ENCODE measurements at places on chromosomes 5 and 9.

- no peak for DNase-seq
Measured at GRCh38 chr9:35548571-35548970, 56.5 kb upstream of the TESK1 start.

GRCh38 chr5:102801371-102801770 is 46.3 kb downstream of the PAM start:
- DNase-seq: peak; percentile 71

GRCh38 chr9:12854221-12854620 is 79.4 kb downstream of the LURAP1L start:
- no peak for DNase-seq

GRCh38 chr5:88269222-88269771 is 652 bp upstream of the TMEM161B start:
- DNase-seq: peak; percentile 70

DNA sequence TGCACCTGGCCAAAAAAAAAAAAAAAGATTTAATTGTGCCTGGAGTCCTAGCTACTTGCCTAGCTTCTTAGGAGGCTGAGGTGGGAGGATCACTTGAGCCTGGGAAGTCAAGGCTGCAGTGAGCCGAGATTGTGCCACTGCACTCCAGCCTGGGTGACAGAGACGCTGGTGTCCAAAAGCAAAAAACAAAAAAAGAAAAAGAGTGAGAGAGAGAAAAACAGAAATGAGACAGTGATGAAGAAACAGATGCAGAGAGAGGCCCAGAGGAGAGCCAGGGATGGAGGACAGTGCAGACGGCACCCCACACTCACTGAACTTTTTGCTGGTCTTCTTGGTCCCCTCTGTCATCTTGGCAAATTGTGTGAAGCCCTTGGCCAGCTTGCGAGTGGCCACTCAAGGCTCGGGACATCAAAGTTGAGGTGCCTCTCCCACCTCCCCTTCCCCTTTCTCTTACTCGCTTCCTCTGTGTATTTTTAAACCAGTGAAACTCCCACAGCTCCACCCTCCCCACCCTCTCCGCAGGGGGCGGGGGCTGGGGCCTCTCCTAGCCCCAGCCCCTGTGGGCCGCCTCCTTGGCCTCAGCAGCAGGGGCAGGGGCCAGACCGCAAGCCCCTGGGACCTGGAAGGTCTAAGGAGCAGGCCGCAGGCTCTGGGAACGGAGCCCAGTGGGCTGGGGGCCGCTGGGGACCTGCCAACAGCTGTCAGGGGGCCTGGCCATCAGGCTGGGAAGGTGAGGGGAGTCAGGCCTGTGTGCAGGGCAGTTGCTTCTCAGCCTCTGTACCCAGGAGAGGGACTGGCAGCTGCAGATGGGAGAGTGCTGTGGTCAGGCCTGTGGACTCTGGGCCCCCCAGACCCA is at the start of gene SH2D3C:
SH2D3C (minus strand) TSS at position 387 of the 856 bp plus-strand sequence; CDS start at position 348, 39 bp downstream.
- DNase-seq: no peak

DNA sequence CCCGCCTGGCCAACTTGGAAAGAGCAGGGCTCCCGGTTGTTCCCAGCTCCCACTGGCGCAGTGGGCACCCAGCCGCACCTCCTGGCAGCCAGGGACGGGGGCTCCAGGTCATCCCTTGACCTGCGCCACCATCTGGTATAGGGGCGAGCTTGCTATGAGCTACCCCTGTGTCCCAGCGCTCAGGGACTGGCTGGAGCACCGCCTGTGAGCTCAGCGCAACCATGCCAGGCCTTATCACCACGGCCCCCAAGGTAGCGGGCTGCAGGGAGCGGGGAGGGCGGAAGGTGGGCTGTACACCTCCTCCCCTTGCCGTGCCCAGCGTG is 15.4 kb upstream of the RASA1 start:
- DNase-seq: no peak

DNA sequence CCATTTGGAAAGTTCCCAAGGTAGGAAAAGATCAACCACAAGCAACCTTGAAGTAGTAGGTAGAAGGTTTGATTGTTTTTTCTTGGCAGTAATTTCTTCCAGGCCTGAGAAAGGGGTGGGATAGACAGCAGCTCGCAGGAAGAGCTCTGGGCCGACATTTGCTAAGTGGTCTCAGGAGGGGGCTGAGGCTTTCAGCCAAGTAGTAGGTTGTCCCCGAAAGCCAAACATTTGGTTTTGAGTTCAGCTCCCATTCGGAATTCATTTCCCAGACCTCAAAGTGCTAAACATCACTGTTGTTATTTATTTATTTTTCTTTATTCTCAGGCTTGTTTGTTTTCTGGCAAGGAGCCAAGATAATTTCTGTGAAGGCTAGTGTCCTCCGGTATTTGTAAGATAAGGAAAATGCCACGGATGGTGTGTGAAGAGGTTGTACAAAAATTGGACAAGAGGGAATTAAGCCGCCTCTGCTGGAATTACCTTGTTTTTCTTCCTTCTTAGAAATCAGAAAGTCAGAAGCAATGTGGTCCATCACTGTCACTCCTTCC is 112.1 kb downstream of the KIF4B start:
- peak; percentile 33 for DNase-seq

DNA sequence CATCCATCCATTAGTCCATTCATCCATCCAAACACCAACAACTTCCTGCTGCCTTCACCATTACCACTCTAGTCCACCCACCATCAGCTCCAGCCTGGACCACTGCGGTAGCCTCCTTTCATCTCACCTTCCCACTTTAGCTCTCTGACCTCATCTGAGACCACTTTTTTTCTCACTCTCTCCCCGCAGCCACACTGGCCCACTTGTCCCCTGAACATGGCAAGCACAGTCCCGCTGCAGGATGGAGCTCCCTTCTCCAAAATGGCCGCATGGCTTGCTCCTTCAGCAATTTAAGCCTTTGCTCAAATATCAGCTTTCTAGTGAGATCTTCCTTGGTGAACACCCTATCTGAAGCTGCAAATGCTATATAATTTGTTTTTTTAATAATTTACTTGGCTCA is 11.1 kb downstream of the CSF1R start:
- no peak for DNase-seq

- DNase-seq: no peak
Measured at GRCh38 chr5:35988529-35988928, 2.7 kb downstream of the UGT3A1 start.

- DNase-seq: no peak
Measured at GRCh38 chr5:177089825-177090641, 3.3 kb downstream of the FGFR4 start.

DNA sequence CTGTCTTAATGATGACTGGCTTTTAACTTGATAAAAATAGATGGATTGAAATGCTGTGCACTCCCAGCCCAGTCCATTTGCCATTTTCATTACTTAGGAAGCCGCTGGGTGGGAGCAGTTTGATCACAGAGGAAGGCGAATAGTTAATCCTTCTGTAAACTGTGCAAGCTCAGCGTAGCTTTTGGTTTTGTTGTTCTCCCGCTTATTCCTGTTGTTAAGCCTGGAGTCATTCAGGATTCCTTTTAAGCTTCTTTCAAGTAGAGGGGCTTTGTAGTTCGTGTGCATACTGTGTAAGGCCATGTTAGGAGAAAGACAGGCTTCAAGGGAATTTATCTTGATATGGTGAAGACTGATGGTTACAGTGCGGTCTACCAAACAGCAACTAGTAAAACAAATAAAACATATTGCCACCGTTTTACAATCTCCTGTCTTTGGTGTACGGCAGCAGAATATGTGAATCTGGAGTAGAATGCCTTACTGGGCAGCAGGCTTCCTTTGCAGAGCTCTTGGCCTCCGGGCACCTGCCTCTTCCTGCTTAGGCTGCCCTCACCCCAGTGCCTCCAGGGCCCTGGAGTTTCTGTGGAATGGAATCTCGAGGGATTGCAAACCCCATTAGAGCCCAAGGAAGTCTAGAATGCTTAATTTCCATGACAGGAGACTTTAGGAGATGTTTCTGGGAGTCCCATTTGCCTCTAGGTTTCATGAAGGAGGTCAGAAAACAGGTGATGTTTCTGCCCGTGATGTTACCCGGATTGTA is 141.4 kb downstream of the TRIO start:
- DNase-seq: no peak

DNA sequence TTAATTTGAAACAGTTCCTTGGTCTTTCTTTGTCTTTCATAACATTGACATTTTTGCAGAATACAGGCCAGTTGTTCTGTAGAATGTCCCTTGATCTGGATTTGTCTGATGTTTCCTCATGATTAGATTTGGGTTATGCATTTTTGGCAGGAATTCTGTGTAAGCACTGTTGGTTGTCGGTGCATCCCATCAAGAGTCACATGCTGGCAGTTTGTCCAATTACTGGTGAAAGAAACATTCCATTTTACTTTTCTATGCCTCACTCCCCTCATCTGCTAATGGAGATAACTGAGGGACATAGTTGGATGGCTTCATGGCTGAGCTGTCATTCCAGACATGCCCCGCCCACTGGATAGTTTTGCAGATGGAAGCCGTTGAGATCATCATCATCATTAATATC is 7.6 kb upstream of the ZNF618 start:
- no peak for DNase-seq

- peak; percentile 94 for DNase-seq
Measured at GRCh38 chr5:39794513-39795210, 369.9 kb upstream of the DAB2 start.

DNA sequence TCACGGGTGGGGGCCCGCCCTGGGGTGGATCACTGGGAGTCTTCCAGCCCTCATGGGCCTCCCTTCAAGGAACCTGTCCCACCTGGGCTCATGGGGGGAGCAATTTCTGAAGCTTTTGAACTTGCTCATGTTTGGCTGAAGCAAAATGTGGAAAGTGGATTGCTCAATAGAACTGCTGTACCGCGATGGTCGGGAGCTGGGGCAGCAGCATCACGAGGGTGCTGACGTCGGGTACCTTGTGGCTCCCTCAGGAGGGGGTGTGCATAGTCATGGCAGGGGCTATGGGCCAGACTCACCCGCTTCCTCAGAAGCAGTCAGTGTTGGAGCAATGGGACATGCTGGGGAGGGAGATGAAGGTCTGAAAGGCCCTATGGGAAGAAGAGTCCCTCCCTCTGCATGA is 57.9 kb downstream of the PRRT1B start:
- DNase-seq: no peak

DNA sequence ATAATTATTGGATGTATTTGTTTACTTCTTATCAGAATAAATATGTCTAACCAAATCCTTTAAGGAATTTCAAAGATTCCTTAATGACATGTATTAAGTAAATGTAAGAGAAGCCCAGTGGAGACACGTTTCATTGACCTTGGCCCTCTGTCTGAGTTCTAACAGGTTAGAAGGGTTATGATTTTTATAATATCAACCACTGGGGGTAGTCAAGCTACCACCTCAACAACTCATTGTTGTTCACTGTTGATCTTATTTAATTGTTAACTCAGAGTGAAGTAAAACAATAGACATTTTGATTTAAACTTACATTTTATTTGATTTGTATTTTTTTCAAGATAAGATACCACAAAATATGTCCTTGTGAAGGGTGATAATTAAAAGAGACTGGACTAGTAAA is 499.2 kb upstream of the COX7C start:
- DNase-seq: no peak

DNA sequence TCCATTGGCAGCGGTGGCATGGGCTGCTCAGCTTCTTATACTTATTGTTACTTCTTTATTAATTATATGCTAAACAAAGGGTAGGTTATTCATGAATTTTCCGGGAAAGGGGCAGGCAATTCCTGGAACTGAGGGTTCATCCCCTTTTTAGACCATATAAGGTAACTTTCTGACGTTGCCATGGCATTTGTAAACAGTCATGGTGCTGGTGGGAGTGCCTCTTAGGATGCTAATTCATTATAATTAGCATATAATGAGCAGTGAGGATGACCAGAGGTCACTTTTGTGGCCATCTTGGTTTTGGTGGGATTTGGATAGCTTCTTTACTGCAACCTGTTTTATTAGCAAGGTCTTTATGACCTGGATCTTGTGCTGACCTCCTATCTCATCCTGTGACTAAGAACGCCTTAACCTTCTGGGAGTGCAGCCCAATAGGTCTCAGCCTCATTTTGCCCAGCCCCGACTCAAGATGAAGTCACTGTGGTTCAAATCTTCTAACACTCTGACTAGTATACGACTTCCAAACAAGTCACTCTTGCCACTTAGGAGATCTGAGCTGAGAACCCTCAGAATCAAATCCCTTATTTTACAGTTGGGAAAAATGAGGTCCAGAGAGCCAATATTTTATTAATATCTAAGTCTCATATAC is 237.5 kb downstream of the TRIM32 start:
- no peak for DNase-seq

DNA sequence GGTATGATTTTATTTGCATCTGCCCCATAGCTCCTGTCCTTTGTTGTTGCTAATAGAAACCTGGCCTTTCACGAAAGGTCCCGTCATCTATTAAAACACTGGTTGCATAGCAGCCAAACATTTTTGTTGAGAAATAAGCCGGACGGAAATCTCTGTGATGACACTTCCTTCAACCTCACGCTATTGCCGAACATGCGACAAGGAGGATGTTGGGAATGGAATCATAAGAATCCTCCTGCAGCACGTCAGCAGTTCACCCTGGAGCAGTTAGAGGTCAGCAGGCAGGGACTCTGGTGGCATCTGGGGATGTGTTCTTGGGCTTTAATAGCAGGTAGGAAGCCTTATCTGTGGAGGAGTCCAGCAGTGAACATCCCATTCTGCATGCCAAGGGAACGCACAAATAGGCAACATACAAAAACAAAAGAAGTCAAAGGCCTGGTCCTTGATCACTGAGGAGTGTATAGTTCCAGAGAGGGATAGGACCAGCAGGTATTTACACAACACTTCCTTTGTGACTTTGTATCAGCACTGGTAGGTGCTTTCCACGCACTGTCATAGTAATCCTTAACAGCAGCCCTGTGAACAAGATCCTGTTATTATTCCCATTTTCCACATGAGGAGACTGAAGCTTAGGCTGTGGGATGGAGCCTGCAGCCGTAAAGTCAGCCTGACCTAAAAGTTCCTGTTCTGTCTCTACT is 33.4 kb downstream of the ARHGAP26 start:
- DNase-seq: no peak

DNA sequence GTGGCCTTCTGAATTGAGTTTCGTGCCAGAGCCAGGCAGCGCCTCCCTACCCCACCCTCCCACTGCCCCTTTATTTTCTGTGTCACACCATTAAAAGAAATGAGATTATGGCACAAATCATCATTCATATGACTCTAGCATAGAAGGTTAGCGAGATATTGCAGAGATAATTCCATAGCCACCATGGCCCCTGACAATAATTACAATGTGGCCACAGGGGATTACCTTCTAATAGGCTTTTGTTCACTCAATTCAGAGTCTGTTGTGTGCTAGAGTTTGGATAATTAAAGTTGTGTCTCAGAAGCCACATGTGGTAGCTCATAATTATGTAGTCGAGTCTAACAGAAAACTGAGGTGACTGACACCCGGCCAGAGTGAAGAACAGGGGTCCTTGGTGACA is 428.1 kb downstream of the ARHGEF28 start:
- DNase-seq: peak; percentile 78

- DNase-seq: no peak
Measured at GRCh38 chr5:2898661-2899060, 147.2 kb upstream of the IRX2 start.

GRCh38 chr5:82758881-82759280 is 318.3 kb downstream of the TMEM167A start:
- no peak for DNase-seq

GRCh38 chr5:92435781-92436180 is 1052.7 kb upstream of the ARRDC3 start:
- no peak for DNase-seq

GRCh38 chr9:111662576-111663300 is 1.3 kb downstream of the GNG10 start:
- DNase-seq: no peak

Data from brain (organoid and tissue), 16 donors.